Hindlimb muscle (tissue), 1 donor: ENCODE measurements at places on chromosomes 4 and X. TPM values are rescaled to one million over a fixed set of nuclear protein-coding genes. Genes with fewer than 3 reads are reported as not detected.

- no peak for DNase-seq
Measured at GRCh38 chr4:183291070-183291469, 29.0 kb downstream of the CLDN22 start.

DNA sequence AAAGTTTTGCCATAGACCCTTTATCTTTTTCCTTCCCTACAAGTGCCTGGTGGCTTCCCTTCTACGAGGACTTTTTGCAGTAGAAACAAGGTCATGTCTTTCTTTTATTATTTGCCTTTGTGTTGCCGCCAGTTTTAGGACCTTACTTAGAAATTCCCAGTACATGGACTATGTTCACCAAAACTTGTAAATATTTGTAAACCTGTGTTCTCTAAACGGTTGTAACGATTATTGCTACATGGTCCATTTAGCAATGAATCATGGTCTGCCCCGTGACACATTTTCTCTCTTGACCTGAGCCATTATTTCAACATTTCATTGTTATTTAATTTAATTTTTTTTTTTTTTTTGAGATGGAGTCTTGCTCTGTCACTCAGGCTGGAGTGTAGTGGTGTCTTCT lies 110.7 kb downstream of the MFAP3L start:
- DNase-seq: no peak

- no peak for DNase-seq
Measured at GRCh38 chr4:123043793-123044425, 121.5 kb upstream of the NUDT6 start.

DNA sequence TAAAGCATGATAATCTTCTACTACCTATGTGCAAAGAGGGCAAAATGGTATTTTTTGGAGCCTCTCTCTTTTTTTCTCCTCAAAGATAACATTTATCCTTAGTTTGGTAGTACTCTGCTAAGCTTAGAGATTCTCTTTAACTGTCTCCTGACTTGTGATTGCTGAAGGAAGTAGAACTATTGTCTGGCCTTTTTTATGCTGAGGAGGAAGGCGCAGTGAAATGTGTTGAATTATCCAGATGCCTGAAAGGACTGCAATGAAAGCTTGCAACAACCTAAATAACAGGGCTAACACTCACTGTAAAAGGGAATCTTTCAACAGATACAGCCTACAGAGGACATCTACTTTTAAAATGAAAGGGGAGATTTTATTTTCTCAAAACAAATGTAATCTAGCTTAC lies 59.5 kb upstream of the CCDC160 start:
- no peak for DNase-seq

GRCh38 chr4:92234393-92235176 lies 69.2 kb upstream of the GRID2 start:
- peak; percentile 3 for DNase-seq

DNA sequence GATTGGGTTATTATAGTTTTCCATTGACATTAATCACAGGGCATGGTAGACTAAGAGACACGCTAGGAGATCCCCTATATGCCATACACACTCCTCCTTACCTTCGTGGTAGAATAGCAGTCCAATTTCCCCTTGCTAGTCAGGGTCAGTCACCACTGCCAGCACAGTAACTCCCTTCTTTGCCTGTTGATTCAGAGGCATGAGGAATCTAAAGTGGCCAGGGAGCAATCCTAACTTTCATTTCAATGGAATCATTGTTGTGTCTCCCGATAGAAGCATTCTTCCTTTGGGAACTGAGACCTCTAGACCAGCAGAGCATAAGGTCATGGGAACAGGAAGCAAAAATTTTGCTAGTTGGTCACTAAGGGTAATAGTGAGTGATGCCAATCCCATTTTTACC lies 51.1 kb downstream of the COL25A1 start:
- DNase-seq: no peak

- DNase-seq: no peak
Measured at GRCh38 chrX:46713672-46714490, 45.0 kb downstream of the SLC9A7 start.

DNA sequence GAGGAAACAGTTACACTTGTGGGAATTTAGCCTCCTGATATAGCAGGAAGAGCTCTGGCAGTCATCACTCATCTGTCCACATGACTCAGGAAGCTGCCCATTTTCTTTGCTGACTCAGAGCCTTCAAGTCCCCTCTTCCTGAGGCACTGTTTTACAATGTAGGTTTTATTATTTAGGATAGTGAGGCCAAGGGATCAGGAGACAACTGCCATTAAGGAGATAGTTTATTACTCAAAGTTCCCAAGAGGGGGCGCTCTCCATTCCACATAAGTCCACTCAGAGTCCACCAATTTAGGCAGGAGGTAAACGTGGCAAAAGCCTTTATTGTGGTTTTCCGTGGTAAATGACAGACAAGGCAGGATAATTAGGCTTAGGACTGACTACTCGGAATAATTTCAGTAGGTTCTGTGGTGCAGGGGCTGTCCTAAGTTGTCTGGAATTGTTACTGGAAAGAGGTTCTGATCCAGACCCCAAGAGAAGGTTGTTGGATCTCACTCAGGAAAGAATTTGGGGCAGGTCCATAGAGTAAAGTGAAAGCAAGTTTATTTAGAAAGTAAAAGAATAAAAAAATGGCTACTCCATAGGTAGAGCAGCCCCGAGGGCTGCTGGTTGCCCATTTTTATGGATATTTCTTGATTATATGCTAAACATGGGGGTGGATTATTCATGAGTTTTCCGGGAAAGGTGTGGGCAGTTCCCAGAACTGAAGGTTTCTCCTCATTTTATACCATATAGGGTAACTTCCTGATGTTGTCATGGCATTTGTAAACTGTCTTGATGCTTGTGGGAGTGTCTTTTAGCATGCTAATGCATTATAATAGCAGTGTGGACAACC lies 96.0 kb upstream of the RAB40AL start:
- DNase-seq: no peak

DNA sequence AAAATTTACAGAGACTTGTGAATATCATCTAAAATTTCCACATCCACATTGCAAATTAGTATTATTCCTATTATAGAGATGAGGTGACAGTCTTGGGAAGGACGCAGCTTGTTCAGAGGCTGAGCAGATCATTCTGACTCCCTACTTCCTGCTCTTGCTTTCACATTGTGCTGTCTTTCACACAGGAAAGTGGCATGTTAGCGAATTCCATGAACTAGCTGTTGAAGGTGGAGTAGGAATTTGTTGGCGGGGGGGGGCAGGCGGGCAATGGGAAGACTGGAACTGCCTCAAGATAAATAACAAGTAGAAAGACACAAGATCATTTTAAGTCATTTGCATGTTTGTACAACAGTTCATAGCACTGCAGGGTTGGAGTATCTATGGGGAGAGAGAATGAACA lies 2.3 kb downstream of the PF4V1 start:
- DNase-seq: no peak

DNA sequence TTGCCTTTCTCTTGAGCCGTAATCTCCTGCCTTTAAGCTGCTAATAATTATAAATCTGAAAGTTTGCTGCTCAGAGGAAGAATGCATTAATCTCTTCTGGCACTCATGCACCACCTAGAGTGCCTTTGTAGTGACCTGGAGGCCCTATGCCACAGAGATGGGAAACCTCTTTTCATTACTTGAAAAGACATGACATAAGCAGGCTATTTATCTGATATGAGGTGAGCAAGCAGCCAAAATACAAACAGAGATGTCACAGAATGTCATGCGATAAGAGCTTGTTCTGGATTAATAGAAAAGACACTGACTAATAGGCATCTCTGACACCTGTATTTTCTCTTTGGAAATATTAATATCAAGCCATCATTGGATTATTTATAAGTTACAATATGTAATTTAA lies 42.3 kb downstream of the GABRB1 start:
- no peak for DNase-seq

DNA sequence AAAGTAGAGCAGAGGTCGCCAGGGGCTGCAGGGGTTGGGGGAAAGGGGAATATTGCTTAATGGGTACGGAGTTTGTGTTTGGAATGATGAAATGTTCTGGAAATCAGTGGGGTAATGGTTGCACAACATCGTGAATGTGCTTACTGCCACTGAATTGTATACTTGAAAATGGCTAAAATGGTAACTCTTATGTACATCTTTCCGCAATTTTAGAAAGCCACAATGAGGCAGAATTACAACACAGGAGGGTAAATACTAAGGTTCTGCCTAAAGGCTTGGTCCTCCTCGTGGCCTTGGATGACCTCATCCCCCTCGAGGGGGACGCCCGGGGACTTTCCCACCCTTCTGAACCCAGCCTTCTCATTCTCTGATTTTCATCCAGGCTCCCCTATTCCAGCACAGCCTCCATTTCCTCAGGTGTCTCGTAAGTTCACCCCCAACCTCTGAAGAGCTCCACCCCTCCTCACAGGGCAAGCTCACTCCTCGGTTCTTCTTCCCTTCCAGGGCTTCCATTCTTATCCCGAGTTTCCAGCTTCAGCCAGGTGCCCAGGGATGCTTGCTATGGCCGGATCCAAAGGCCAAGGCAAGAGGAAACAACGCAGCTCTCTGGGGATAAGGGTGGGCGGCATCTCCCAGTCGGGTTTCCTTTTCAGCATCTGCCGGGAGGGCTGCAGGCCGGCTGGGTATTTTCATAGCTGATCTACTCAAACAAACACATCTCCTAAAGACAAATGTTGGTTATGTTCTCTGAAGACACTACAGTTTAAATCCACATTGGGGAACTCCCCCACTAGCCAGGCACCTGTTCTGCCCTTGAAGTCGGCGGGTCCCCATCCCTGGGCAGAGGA lies 71.3 kb upstream of the ACSL1 start:
- no peak for DNase-seq

- DNase-seq: no peak
Measured at GRCh38 chr4:92847026-92847425, 543.3 kb downstream of the GRID2 start.

Gene SLC7A11
- 0.46 TPM for polyA plus RNA-seq

Gene IBSP
- polyA plus RNA-seq: not detected

Gene MAGEA2B
- polyA plus RNA-seq: not detected

Gene DCLK2
- 9.4 TPM for polyA plus RNA-seq

Gene MAGED4
- 60.3 TPM for polyA plus RNA-seq

Gene MAGEB2
- polyA plus RNA-seq: not detected

Gene DIPK2B
- polyA plus RNA-seq: 21.7 TPM

Gene NRK
- polyA plus RNA-seq: 183 TPM

Gene PRR27
- polyA plus RNA-seq: not detected
